Renal cortex interstitium (tissue), 15 donors: ENCODE measurements at places on chromosomes 7 and 10. TPM values are rescaled to one million over a fixed set of nuclear protein-coding genes. Genes with fewer than 3 reads are reported as not detected.

Gene CDHR3
- polyA plus RNA-seq: 8.0 TPM

Gene RBP4
- polyA plus RNA-seq: 0.61 TPM

DNA sequence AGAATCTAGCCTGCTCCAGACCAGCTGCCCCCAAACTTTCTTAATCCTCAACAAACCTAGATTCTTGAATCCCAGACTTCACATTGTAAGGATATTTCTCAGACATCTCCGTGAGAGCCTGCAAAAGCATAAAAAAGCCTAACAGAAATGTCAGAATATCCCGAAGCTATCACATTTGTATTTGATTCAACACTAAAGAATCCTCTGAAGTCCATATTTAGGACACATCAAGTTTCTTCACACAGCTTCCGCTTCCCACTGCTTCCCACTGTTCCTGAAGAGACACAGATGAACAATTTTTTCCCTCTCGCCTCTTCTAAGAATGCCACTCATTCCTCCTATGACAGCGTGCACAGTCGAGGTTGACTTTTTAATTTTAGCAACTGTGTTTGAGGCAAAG, 396.2 kb upstream of the IGFBP3 start:
- DNase-seq: no peak

DNA sequence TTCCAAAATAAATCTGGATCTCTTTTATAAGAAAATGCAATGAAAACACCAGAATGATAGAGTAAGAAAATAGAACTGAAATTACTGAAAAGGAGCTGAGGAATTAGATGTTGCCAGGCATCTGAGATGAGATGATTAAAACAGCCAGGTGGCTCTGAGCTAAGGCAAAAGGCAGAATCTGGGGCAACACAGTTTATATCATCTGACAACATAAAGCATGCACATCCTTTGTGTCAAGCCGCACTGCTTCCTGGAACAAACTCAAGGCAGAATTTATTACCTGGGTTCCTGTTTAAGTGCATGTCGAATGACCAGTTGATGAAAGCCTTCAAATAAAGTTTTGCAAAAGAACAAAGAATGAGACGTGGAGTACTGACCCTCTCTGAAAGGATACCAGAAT, 247.0 kb downstream of the SNX10 start:
- DNase-seq: no peak

Gene EEPD1
- polyA plus RNA-seq: 6.5 TPM
